ENCODE measurements at places on chromosomes 3 and 15.
A peak's percentile ranks its signal among the peaks of the same experiment; 100 is the strongest.

GRCh38 chr15:92811148-92811913 lies 88.8 kb upstream of the CHD2 start:
- peak; percentile 66 for DNase-seq

DNA sequence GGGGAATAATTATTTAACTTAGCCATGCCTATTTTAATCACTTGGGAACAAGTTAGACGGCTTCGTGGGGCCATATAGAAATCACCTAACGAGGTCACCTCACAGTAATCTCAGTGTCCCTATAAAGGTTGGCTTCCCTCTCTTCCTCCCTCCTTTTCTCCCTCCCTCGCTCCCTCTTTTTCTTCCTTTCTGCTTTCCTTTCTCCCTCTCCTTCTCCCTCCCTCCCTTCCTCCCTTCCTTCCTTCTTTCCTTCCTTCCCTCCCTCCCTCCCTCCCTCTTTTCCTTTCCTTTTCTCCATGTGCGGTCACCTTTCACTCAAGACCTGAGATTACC lies 206.1 kb upstream of the DPH6 start:
- DNase-seq: no peak

DNA sequence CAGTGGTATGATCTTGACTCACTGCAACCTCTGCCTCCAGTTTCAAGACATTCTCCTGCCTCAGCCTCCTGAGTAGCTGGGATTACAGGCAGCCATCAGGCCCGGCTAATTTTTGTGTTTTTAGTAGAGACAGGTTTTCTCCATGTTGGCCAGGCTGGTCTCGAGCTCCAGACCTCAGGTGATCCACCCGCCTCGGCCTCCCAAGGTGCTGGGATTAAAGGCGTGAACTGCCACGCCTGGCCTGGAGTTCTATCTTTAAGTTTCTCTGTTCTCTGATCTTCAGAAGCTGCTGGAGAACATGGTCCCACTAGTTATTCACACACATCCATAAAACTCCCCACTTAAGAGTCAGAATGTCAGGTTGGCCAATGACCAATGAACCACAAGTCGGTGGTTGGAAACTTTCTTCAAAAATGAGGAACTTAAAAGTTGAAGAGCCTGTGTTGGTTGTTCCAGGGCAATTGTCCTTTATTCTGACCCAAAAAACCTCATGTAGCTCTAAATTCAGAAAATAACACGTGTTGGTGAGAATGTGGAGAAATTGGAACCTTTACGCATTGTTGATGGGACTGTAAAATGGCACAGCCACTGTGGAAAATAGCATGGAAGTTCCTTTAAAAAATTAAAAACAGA lies 55.9 kb upstream of the PIK3CB start:
- no peak for DNase-seq

DNA sequence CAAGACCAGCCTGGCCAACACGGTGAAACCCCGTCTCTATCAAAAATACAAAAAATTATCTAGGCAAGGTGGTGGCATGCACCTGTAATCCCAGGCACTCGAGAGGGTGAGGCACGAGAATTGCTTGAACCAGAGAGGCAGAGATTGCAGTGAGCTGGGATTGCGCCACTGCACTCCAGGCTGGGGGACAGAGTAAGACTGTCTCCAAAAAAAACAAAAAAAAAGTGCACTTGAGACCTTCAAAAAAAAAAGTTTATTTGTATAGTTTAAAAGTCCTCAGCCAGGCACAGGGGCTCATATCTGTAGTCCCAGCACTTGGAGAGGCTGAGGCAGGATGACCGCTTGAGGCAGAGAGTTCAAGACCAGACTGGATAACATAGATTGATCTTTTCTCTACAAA lies 2.1 kb downstream of the PBRM1 start:
- no peak for DNase-seq

- no peak for DNase-seq
Measured at GRCh38 chr15:91694131-91694830, 159.2 kb upstream of the SLCO3A1 start.

- DNase-seq: no peak
Measured at GRCh38 chr15:66707310-66708082, 5.5 kb downstream of the SMAD6 start.

GRCh38 chr3:65636326-65636725 lies 402.4 kb downstream of the MAGI1 start:
- no peak for DNase-seq

GRCh38 chr3:71384837-71385716 lies 198.5 kb downstream of the FOXP1 start:
- DNase-seq: no peak

DNA sequence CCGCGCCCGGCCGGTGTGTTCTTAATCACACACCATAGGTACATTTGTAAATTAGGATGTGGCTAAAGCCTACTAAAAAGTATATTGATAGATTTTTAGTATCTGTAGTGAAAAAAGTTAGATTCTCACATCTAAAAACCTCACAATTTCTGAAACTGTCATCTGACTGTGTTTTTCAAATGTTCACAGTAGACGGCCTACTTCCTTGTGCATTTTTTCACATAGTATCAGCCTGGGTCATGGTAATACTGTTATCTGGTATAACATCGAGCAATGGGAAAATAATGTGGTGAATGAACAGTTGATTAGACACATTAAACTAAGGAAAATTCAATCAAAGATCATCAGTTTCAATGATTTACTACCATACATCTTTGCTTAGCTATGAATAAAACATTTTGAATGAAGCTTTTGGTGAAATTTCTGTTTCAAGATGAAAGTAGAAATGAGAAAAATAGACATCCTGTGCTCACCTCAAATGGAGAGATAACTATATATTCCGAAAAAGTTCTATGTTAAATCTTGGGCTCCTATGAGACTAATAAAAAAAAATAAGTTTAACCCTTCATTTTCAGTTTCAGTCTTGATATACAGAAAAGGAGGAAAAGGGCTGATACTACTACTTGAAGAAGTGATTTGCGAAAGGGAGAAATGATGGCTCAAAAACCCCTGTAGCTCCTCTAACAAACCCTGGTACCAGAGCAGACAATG lies 262.7 kb downstream of the ZBTB20 start:
- DNase-seq: no peak

DNA sequence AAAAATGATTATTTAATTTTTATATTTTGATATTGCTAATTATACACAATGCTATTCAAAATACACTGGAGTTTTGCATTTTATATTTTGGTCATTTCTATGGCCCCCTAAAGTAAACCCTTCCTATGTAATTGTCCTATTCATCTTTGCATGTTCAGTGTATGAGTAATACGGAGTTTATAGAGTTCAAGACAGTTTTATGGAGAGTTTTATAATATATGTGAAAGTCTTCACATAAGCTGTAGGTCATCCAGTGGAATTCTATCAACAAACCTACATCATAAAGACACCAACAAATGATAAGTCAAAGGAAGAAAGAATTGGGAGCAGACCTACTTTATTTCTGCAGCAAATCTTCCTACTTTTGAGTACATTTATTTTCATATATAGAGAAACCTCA lies 1200.4 kb upstream of the EPHA6 start:
- DNase-seq: no peak

- peak; percentile 84 for DNase-seq
Measured at GRCh38 chr3:57696801-57697321, 4.0 kb upstream of the DENND6A start.

GRCh38 chr15:80437334-80437891 lies 33.2 kb downstream of the ARNT2 start:
- DNase-seq: no peak

- DNase-seq: no peak
Measured at GRCh38 chr3:101674518-101674917, 2.4 kb downstream of the ZBTB11 start.

- DNase-seq: no peak
Measured at GRCh38 chr3:10315771-10316344, 5.1 kb downstream of the SEC13 start.

DNA sequence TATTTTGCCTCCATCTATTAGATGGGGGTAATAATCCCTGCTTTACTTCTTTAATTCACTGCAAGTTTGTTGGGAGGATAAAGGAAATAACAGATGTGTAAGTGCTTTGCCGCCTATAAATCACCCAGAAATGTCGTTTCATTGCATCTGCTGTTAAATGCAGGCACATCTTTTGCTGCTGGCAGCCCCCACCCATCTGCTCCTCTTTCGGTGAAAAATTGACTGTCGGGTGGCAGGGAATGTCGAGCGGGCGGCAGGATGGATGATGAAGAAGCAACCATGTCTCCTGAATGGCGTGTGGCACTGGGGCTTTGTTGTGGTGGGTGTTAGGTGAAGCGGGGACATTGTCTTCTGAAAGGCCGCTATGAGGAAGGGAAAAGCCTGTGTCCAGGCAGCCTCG lies 543 bp upstream of the REC114 start:
- DNase-seq: no peak

GRCh38 chr3:24538891-24539290 lies 44.2 kb upstream of the THRB start:
- DNase-seq: no peak

DNA sequence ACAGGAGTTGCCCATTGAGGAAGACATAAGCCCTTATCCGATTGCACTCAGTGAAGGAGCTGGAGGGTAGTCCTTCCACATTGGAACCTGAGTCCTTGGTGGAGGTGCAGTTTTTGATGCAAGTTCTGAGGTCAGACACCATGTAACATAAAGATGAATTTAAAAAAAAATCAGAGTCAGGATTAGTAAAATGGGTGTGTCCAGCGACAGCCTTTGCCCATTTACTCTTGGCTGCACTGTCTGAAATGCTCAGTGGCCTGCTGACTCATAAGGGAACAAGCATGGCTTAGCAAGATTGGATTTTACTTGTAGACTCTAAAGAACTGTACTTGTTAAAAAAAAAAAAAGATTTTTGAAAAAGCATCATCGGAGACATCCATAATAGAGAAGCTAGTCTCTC lies 241.1 kb upstream of the TOPAZ1 start:
- DNase-seq: peak; percentile 78

GRCh38 chr3:77815467-77815866 lies 775.6 kb downstream of the ROBO2 start:
- DNase-seq: no peak

- DNase-seq: no peak
Measured at GRCh38 chr3:31891876-31892455, 89.1 kb downstream of the OSBPL10 start.

DNA sequence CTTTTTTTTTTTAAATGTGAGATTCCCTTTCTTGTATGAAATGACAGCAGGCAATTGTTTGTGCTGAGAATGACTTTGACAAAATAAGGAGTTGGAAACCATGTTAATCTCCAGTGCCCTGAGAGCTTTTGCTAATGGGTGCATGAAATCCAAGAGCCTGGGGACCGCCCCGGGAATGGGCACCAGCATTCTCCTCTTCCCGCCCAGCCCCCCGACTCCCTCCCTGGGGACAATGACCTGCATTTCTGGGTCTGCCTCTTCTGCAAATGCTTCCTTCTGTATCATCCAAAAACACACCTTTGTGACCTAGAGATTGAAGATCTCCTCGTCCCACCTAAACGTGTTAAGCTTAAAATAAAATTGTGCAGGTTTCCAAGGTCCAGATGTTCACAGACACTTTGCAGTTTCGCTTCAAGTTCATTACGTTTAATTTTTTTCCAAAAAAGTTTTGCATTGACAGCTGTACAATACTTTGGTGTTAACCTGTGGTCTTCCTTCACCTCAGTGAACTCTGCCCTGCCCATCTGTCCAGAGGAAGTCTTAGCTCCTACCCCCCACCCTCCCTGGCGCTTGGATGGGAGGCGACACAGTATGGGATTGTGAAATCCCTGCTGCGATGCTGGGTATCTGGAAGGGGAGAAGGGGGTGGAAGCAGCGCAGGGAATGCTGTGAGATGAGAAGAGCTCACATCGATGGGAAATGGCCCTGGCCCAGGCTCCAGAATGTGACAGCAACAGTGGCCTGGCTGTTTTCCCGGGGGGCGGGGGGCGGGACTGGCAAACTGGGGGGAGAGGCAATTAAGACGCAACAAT lies 50.1 kb downstream of the TLE3 start:
- no peak for DNase-seq

DNA sequence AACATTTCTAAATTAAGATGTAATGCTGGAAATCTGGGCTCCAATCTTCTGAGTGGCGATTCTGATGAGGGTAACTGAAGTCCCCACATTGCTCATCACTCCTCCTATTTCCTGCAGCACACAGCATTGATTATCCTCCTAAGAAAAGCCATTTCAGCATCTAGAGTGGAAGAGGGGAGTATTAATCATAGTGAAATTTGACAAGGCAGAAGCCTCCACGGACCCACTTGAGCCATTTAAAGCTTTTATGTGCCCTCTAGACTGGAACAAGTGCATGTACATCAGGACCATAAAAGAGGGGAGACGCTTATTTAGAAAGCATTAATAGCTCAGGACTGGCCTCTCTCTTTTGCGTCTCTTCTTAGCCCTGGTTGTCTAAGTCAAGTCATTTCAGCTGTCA lies 25.8 kb downstream of the AQP9 start:
- DNase-seq: no peak

- DNase-seq: no peak
Measured at GRCh38 chr3:98811048-98811447, 47.9 kb downstream of the ST3GAL6 start.

DNA sequence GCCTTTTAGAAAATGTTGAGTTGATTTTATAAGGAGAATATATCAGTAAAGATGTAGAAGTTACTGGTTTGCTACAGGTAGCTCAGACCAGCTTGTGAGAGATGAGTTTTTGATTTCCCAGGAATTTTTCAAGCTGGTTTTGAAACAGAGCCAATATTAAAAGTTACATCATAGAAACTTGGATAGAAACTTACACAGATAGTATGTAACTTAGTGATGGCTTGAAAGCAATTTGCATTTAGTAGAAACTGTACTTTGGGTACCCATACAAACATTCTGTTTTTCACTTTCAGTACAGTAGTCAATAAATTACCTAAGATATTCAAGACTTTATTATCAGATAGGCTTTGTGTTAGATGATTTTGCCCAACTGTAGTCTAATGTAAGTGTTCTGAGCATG lies 93.4 kb downstream of the RBMS3 start:
- DNase-seq: no peak

- no peak for DNase-seq
Measured at GRCh38 chr15:85496151-85496550, 115.7 kb downstream of the AKAP13 start.

DNA sequence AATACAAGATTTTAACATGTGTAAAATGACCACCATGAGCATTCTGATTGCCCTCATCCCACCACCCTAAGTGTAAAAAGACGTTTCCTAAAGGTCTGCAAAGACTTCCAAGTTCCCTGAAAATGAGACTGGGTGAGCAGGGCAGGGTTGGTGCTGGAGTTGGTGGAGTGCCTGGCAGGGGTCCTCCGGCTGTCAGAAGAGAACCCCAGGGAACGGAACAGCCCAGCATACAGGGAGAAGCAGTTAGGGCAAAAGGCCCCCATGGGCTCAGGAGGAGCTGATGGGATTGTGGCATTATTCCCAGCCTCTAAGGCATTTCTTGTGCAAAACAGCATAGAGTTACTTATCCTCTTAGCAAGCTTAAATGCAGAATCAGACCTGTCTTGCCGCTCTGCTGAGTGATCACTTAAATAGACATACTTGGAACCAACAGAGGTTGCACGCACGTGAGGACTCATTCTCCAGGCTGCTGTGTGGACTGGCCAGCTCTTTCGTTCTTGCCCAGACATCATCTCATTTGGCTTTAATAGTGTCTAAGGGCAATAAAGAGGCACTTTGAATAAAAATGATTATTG lies 36.0 kb downstream of the XYLB start:
- DNase-seq: no peak

All from PC-9 (cell line).